ENCODE measurements at places on chromosomes 11 and 22.

- no peak for DNase-seq
These were observed 910.5 kb upstream of the CHORDC1 start for GRCh38 chr11:91133361-91133760.

DNA sequence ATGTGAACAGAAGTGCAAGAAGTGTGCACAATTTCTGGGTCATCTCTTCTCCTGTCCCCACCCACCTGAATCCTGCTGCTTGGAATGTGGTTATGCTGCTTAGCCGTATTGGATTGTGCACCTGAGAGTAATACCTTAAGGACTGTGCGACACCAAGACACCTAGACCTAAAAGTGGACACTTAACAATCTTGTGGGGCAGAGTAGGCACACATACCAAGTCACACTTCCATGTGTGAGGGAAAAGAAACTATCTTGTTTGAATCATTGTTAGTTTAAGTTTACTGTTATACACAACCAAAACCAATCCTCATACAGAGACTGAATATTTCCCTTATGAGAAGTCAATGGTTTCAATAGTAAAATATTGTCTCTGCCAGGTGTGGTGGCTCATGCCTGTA lies 93.7 kb downstream of the CCDC83 start:
- DNase-seq = peak; percentile 24

DNA sequence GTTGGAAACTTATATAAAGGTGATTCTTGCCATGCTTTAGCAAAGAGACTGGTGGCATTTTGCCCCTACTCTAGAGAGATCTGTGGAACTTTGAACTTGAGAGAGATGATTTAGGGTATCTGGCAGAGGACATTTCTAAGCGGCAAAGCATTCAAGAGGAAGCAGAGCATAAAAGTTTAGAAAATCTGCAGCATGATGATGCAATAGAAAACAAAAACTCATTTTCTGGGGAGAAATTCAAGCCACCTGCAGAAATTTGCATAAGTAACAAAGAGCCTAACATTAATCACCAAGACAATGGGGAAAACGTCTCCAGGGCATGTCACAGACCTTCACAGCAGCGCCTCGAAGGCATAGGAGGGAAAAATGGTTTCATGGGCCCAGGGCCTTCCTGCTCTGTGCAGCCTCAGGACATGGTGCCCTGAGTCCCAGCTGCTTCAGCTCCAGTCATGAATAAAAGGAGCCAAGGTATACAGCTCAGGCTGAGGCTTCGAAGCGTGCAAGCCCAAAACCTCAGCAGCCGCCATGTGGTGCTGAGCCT lies 83.4 kb downstream of the MRTFA start:
- no peak for DNase-seq

GRCh38 chr11:62152245-62153086 lies 28.7 kb downstream of the INCENP start:
- no peak for DNase-seq

- no peak for DNase-seq
These were observed 68.0 kb upstream of the YWHAH start for GRCh38 chr22:31876156-31876920.

GRCh38 chr11:8314916-8315315 lies 51.2 kb upstream of the LMO1 start:
- DNase-seq = no peak

GRCh38 chr11:30326114-30326778 lies 3.3 kb downstream of the ARL14EP start:
- peak; percentile 15 for DNase-seq

- no peak for DNase-seq
These were observed 22.8 kb downstream of the TMEM184B start for GRCh38 chr22:38249803-38250642.

- no peak for DNase-seq
These were observed 34.6 kb upstream of the UCP3 start for GRCh38 chr11:74043450-74043849.

GRCh38 chr11:10809373-10810160 lies 841 bp upstream of the EIF4G2 start:
- peak; percentile 75 for DNase-seq

DNA sequence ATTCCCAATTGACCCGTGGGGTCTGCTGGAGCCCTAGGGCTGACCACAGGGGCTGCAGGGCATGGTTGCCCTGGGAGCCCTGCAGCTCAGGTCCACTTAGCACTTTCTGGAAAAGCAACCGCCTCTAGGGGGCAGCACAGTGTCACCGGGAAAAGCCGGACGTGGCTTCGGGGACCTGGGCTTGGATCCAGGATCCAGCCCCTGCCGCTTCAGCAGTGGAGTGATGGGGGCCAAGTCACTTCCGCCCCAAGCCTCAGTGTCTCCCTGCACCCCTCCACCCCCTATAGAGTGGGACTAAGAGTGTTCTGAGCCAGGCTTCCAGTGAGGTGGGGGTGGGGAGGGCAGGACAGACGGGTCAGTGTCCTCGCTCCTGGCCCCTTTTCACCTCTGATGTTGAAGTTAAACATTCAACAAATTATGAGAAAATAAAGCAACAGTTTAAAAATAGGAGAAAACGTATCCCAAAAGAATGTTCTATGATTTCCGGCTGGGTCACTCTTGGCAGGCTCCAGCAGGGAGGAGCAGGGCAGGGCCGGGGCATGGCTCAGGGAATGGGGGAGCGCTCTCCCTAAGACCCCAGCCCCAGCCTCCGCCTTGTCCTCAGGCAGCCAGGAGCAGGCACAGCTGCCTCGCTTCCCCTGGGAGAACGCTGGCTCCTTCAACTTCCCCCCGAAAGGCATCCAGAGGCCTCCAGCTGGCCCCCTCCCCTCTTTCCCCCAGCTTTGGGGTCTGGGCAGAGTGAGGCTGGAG lies 96.5 kb upstream of the FGF3 start:
- DNase-seq = peak; percentile 74

- DNase-seq = no peak
These were observed 617.5 kb downstream of the JRKL start for GRCh38 chr11:97007283-97007682.

DNA sequence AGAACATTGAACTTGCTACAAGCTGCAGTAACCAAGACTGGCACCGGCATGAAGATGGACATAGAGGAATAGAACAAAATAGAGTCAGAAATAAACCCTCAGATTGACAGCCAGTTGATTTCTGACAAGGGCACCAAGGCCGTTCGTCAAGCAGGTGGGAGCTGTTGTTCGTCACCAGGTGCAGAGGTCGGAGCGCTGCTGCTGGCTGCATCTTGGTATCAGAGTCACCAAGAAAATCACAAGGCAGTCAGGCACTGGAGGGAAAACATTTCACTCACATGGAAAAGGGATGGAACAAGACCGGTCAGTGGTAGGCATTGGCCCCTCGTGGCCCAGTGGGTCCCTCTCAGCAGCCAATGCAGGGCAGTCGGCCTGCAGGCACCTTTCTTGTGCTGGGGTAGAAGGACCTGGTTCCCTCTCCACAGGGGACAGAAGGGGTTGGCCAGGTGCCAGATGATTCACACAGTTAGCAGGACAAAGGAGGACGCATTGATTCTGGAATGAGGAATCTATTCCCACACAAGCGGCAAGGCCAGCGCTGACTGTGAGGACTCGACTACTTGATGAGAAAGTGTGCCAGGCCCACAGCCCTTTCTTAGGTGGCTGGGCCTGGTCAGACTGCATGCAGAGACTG lies 115.8 kb upstream of the FGF3 start:
- DNase-seq = no peak

DNA sequence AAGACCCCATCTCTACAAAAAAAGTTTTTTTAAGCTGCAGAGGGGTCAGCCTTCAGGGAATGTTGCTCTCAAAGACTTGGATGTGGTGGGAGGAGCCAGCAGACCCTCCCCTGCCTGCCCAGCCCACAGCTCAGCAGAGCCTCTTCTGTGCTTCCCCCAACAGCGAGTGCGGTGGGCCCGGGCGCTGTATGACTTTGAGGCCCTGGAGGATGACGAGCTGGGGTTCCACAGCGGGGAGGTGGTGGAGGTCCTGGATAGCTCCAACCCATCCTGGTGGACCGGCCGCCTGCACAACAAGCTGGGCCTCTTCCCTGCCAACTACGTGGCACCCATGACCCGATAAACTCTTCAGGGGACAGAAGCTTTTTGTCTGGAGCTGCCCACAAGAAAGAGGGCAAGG lies 10.5 kb downstream of the TMA7B start:
- DNase-seq = no peak

- DNase-seq = no peak
These were observed 147.5 kb downstream of the ST3GAL4 start for GRCh38 chr11:126502982-126503381.

GRCh38 chr11:90818196-90818745 lies 595.4 kb upstream of the CHORDC1 start:
- DNase-seq = no peak

DNA sequence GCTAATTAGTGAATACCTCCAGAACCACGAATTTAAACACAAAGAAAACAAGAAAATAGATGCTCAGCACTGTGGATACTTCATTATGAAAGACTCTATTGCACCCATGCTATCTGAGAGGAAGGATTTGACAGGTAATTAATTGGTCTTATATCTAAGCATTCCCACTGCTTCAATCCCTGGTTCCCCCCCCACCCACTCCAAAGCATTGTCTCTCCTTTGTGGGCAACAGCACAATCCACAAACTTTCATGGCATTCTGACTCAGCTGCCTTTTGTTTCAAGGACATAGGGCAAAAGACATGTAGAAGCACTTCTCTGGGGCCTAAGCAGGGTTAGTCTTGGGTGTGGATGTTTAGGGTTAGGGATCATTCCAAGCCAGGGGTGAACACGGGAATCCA lies 551.4 kb downstream of the BUD13 start:
- DNase-seq = no peak

DNA sequence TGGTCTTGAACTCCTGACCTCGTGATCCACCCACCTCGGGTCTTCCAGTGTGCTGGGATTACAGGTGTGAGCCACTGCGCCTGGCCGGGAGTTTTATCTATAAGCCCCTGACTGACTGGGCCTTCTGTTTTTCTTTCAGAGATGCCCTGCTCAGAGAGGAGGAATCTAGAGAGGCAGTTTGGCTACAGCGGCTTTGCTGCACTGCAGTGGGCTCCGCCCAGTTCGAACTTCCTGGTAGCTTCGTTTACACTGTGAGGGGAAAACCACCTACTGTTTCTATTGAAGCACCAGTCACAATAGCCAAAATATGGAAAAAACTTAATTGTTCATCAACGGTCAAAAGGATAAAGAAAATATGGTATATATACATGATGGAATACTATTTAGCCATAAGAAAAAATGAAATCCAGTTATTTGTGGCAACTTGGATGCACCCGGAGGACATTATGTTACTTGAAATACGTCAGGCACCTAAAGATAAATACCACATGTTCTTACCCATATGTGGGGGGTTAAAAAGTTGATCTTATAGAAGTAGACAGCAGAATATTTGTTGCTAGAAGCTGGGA lies 31.9 kb upstream of the FAM181B start:
- no peak for DNase-seq

- DNase-seq = no peak
These were observed 330 bp downstream of the ACP2 start for GRCh38 chr11:47248304-47248663.

DNA sequence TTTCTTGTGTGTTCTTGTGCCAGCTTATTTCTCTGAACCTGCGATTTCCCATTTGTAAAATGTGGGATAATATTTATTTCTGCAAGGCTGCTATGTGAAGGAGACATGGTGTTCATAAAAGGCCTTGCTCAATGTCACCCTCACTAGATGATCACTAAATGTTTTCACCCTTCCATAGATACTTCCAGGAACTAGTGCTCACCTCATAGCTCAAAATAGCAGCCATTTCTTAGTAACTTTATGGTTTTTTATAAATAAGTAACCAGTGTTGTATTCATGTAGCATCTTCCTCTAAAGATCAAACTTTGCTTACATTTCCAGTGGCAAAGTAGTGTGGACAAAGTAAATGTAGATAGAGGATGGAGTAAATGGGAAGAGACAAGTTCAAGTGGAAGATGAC lies 23.8 kb downstream of the SYTL2 start:
- DNase-seq = no peak

- no peak for DNase-seq
These were observed 470.5 kb upstream of the CADM1 start for GRCh38 chr11:115974703-115975102.

GRCh38 chr11:59173964-59174663 lies 2.2 kb downstream of the DTX4 start:
- DNase-seq = peak; percentile 30

DNA sequence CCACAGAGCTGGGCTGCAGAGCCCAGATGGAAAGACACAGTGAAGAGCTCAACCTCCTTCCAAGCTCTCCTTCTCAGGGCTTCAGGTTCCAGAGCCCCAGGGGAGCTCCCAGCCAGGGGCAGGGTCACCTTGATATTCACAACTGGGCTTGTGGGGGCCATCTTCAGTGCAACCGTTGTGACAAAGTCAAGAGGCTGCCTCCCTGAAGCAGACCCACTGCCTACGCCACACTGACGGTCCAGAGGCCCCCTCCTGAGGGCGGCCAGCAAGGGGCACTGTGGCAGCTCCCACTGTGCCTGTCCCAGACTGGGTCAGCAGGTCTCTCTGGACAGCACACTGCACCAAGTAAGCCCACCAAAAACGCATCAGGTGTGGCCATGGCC lies 84.1 kb downstream of the DGCR2 start:
- no peak for DNase-seq

DNA sequence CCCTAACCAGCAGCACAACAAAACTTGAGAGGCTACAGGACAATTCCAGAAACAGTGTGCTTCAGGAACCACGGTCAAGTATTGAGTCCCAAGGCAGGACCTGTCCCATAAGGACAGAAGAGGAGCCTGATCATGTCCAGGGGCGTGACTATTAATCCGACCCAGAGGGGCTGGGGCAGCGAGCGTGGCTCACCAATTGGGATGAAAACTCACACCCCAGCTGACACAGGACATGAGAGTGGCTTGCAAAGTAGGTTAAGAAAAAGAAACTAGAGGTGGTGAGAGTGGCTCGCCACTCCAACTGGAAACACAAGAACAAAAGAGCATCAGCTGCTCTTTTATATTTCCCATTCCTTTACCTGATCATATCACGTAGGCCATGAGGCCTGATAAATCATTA lies 16.0 kb upstream of the FEZ1 start:
- no peak for DNase-seq

DNA sequence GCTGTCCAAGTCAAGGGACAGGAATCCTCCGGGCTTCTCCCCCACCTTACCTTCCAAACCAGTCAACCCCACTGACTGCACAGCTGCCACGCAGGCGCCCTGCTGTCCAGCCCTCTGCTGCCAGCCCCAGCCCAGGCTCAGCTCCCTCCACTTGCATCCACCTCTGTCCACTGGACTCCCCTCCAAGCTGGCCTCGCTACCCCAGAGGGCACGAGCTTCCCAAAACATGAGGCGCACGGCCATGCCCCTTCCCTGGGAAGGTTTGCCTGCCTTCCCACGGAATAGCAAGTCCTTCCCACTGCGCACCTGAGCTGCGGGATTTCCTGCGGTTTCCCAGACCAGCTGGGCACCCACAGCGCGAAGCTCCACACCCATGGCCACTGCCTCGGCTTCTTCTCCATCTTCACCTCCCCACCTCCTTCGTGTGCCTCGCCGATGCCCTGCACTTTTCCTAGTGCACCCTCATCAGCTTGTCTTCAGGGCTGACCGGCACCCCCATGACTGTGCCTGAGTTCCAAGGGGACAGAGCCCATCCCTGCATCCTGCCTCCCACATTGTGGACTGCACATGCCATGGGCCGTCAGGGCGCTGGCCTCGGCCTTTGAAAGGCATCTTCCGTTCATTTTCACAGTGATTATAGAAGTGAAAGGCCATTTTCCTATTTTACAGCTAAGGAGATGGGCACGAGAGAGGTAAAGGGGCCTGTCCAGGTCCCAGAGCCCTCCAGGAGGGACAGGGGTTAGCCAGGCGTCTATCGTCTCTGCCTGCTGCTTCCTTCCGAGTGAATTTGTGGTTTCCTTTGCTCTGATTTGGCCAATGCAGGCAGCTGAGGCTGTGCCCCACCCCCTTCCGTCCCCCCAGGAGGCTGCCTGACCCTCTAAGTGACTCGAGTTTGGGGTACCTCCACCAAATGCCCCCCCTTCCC lies 16.4 kb downstream of the IFITM10 start:
- DNase-seq = no peak

- no peak for DNase-seq
These were observed 56.4 kb downstream of the DHCR7 start for GRCh38 chr11:71391796-71392195.

Data from cardiac fibroblast (primary cell).